Right atrium auricular region (tissue), 2 donors: ENCODE measurements at places on chromosomes 7 and 10. TPM values are rescaled to one million over a fixed set of nuclear protein-coding genes. Genes with fewer than 3 reads are reported as not detected.

DNA sequence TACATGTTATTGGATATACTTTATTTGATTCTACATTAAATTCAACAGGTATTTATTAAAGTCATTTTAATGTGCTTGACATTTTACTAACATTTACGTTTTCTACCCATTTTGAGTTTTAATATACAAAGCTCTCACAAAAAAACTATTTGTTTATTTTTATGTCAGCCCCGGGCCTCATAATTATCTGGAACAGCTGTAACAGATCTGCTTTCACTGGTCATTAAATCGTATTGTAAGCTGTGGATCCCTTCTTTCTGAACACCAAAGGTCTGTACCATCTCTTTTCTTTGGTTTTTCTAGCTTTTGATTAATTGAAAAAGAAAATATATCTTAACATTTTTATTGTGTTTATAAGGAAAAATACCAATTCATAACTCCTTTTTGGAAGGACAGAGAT, 73.5 kb downstream of the SEMA3E start:
- DNase-seq, result no peak
- H3K36me3 ChIP-seq, result no peaks in the 10 kb centered on the region
- no peaks in the 10 kb centered on the region for H3K27me3 ChIP-seq
- no peak overlapping the region for H3K27ac ChIP-seq
- H3K4me1 ChIP-seq, result no peaks in the 10 kb centered on the region
- no peak overlapping the region for H3K4me3 ChIP-seq

GRCh38 chr10:43212043-43212721, 54.7 kb downstream of the RASGEF1A start:
- peaks cover 12% of the 10 kb centered on the region for H3K4me1 ChIP-seq
- no peaks in the 10 kb centered on the region for H3K27me3 ChIP-seq
- no peak overlapping the region for H3K27ac ChIP-seq
- H3K4me3 ChIP-seq, result no peak overlapping the region

DNA sequence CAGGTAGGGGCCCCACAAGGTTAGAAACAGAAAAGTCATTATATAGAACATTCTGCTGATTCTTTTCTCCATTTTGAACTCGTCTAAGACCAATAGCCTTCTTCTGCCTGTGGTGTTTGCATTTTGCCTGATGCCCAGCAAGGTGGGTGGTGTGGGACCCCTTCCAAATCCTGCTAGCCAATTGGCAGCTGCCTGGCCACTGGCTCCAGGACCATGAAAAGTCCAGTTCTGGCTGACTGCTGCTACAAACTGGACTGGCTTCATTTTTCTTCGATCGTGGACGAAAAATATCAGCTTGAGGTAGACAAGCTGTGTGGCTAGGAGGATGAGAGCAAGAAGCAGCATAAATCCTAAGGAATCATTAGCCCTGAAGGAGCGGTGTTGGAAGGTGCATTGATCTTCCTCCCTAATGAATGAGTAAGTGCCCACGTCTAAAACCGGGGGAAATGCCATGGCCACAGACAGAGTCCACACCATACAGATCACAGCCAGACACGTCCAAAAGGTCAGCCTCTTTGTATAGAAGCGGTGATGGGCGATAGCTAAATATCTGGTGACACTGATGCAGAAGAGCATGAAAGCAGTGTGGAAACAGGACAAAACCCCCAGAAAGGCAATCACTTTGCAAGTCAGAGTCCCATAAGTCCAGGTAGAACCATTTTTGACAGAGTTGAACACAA, 2.7 kb downstream of the GPR85 start:
- no peak overlapping the region for H3K27ac ChIP-seq
- H3K36me3 ChIP-seq, result no peaks in the 10 kb centered on the region
- no peak overlapping the region for H3K4me3 ChIP-seq
- peaks cover 6% of the 10 kb centered on the region for H3K4me1 ChIP-seq
- DNase-seq, result no peak

GRCh38 chr10:78904196-78904595, 164.6 kb upstream of the ZMIZ1 start:
- DNase-seq, result peak; percentile 42
- no peaks in the 10 kb centered on the region for H3K36me3 ChIP-seq
- H3K27ac ChIP-seq, result no peak overlapping the region
- no peaks in the 10 kb centered on the region for H3K27me3 ChIP-seq

GRCh38 chr7:78083476-78084120, 285.0 kb downstream of the PHTF2 start:
- DNase-seq, result no peak
- no peaks in the 10 kb centered on the region for H3K4me1 ChIP-seq
- H3K27ac ChIP-seq, result no peak overlapping the region
- no peaks in the 10 kb centered on the region for H3K36me3 ChIP-seq
- H3K4me3 ChIP-seq, result no peak overlapping the region

DNA sequence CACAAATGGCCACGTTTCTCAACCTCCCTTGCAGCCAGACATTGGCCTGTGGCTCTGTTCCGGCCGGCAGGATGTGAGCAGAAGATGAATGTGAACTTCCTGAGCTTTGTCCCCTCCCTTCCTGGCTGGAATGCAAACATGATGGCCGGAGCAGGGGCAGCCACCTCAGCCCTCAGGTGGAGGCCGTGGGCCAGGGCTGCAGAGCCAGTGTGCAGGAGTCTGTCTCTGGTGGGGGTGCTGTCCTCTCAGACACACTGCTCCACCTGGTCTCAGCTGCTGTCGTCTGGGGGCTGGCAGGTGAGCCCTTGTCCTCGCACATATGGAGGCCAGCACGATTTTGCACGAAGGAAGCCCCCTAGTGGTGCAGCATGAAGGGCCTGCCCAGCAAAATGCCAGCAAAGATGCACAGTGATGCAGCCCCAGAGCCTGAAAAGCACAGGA, 25.3 kb upstream of the PWWP2B start:
- no peaks in the 10 kb centered on the region for H3K4me1 ChIP-seq
- H3K27ac ChIP-seq, result no peak overlapping the region
- H3K27me3 ChIP-seq, result no peaks in the 10 kb centered on the region
- no peak overlapping the region for H3K4me3 ChIP-seq
- peaks cover 1% of the 10 kb centered on the region for H3K36me3 ChIP-seq

DNA sequence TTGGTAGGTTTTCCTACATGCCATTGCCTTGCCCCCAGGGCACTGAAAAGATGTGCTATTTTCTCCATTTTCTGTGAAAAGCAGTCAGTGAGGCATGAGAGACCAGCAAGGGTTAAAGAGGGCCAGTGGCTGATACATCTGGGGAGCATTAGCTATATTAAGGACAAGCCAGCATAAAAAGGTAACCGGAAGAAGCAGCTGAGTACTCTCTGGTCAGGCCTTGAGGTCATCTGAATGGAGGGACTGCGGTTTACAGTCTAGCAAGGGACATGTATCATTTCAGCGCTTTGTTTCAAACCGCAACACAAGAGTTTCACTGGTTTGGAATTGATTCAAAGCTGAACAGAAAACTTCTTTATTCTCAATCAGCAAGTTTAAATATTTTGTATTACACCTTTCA, 120.4 kb downstream of the EPDR1 start:
- no peak for DNase-seq
- no peaks in the 10 kb centered on the region for H3K36me3 ChIP-seq
- H3K4me1 ChIP-seq, result no peaks in the 10 kb centered on the region
- no peak overlapping the region for H3K27ac ChIP-seq

- no peaks in the 10 kb centered on the region for H3K36me3 ChIP-seq
- no peak for DNase-seq
- no peaks in the 10 kb centered on the region for H3K27me3 ChIP-seq
- H3K4me3 ChIP-seq, result no peak overlapping the region
- no peaks in the 10 kb centered on the region for H3K4me1 ChIP-seq
- no peak overlapping the region for H3K27ac ChIP-seq
These were observed 153.1 kb downstream of the TPK1 start for GRCh38 chr7:144682581-144683280.

DNA sequence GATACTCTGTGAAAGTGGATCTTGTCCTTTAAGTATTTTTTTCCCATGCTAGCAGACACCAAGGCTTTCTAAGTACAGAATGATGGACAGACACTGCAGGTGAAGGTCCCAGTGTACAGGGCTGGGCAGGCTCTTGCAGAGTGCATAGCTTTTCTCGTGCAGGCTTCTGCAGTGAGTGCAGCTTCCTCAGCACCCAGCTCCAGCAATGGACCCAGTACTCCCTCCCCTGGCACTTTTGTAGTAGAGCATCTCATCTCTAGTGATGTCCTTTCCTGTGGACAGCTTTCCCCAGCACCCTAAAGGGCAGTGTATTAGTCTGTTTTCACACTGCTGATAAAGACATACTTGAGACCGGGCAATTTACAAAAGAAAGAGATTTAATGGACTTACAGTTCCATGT, 104.3 kb downstream of the CUL2 start:
- H3K27me3 ChIP-seq, result no peaks in the 10 kb centered on the region
- no peaks in the 10 kb centered on the region for H3K36me3 ChIP-seq
- no peaks in the 10 kb centered on the region for H3K4me1 ChIP-seq
- no peak for DNase-seq
- no peak overlapping the region for H3K27ac ChIP-seq

DNA sequence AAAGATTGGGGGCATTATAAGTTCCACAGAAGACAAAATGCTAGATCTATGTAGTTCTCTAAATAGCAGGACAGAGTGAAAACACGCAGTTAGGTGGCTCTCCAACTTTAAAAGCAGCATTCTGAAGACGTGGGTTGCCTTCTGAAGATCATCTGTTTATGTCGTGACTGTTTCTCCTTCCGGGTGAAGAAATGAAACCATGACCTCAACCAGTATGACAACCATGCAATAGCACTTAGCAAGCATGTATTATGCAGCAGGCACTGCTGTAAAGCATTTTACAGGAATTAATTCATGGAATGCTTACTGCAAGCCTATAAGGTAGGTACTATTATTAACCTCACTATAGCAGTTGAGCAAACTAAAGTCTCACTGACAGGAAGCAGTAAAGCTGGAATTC, 125.2 kb downstream of the SLC25A13 start:
- H3K4me1 ChIP-seq, result no peaks in the 10 kb centered on the region
- H3K36me3 ChIP-seq, result peaks cover 15% of the 10 kb centered on the region
- DNase-seq, result no peak
- no peak overlapping the region for H3K4me3 ChIP-seq

DNA sequence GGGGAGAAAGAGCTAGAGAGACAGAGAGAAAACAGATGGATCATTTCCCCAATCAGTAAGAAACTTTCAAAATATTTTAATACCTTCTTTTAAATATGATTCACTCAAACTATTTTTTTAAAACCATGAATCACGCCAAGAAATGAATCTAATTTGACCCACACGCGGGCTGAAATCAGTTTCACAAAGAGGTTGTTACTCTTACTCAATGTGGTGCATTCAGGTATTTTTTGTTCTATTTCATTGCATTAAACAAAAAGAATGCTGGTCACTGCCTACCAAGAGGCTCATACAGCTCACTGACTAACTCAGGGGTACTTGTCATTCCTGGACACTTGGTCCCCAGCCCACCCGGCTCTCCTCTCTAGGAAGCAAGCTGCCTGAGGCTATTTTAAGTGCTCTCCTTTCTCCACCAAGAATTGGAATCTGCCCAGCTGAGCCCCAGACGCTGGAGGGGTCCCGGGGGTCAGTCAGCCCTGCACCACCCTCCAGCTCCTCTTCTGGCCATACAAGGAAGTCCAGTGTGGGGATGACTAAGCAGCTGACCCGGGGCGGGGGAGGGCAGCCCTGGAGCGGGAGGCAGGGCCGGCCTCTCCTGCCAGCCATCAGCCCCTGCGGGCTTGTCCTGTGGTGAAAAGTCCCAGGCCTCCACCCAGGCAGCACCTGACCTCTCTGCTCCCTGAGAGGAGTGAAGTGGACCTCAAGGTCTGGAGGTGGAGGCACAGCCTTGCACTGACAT, 21.7 kb upstream of the PFKP start:
- no peaks in the 10 kb centered on the region for H3K27me3 ChIP-seq
- H3K27ac ChIP-seq, result peak overlapping the region; percentile 69

GRCh38 chr7:125136755-125137532, 207.3 kb upstream of the POT1 start:
- no peaks in the 10 kb centered on the region for H3K27me3 ChIP-seq
- H3K27ac ChIP-seq, result no peak overlapping the region
- no peak for DNase-seq
- no peaks in the 10 kb centered on the region for H3K4me1 ChIP-seq
- no peak overlapping the region for H3K4me3 ChIP-seq

DNA sequence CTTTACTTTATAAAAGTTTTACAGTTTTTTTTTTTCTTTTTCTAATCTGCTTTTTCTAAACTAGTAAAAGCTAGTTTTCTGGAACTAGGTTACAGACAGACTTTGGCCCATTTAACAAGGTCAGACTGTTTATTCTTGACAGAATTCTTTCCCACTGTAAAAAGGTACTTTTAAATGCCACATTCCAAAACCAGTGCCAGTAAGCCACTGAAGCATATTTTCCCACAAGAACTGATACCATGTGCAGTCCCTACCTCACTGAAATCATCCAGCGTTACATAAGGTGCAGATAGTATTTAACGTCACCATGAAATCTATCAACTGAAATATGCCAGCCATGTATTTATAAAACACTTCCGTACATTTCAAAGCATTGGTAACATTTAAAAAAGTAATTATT, 121.6 kb downstream of the CDK6 start:
- H3K4me1 ChIP-seq, result peaks cover 28% of the 10 kb centered on the region
- no peaks in the 10 kb centered on the region for H3K36me3 ChIP-seq
- DNase-seq, result no peak

Gene HEPACAM2
- total RNA-seq, result not detected

Gene HOXA3
- 0.30 TPM for total RNA-seq

Gene IFIT1B
- total RNA-seq, result 0.24 TPM

Gene ITPRID1
- total RNA-seq, result not detected

Gene H2BK1
- not detected for total RNA-seq

Gene LAMTOR4
- 153 TPM for total RNA-seq

Gene GHRHR
- total RNA-seq, result not detected

Gene IKZF1
- total RNA-seq, result 9.7 TPM

Gene PKD2L1
- total RNA-seq, result not detected
